ENCODE measurements at places on chromosomes 1 and 21. TPM values are rescaled to one million over a fixed set of nuclear protein-coding genes. Genes with fewer than 3 reads are reported as not detected.
A peak's percentile ranks its signal among the peaks of the same experiment; 100 is the strongest.

The PIK3C2B gene
- 28.8 TPM for total RNA-seq

The AGMAT gene
- total RNA-seq = 0.11 TPM

The PTCH2 gene
- total RNA-seq = 0.35 TPM

GRCh38 chr1:153548722-153549688 lies at the start of gene S100A3:
S100A3 (minus strand) TSS chr1:153549258; CDS start chr1:153548485, 773 bp downstream.
- DNase-seq = peak; percentile 85

DNA sequence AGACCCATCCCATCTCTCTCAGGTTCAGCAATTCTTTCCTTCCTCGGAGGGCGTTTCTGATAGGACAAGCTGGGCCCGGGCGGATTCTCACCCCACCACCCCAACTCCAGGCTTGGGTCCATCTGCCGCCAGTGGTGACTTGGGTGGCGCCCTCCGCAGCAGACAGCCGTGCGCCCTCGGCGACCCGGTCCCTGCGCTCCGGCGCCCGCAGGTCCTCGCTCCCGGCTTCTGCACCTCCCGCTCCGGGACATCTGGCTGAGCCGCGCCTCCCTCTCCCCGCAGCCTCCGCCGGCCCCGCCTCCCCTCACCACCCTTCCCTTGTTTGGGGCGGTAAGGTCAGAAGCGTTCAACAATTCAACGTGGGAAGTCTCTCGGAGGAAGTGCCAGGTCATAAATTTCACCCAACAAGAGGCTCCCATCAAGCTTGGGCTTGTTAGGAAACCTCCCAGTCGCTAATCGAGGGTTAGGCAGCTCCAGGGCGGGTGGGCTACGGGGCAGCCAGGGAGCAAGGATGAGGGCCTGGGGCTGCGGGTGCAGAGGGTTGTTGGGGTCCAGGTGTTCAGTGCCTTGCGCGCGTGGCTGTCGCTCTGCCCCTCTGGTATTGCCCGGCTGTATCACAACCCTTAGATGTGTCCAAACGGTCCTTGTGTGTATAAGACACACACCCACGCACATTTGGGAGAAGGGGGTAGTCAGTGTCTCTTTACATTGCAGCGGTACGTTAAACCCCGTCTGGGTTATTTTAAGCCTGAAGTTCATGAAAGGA lies 39.8 kb downstream of the OLIG1 start:
- no peak for DNase-seq

DNA sequence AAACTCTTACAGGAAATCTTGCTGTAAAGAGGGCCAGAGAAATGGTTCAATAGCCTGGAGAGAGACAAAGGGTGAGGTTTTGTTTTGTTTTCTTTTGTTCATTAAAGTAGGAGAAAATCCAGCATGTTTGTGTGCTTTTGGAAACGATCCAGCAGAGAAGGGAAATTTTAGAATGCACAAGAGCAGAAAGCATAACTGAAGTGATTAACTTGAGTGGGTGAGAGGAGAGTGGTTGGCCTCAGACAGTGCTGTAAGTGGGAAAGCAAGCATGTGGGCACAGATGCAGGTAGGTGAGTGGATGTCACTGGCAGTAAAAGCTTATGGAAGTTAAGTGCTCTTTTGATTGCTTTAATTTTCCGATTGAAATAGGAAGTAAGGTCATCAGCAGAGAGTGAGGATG lies 50.2 kb downstream of the EEIG2 start:
- no peak for DNase-seq
